ENCODE measurements at places on chromosomes 3 and 15. TPM values are rescaled to one million over a fixed set of nuclear protein-coding genes. Genes with fewer than 3 reads are reported as not detected.

Gene GOLGA6L9
- total RNA-seq = 5.3 TPM

Gene CLDN16
- under 0.01 TPM for total RNA-seq

Gene CCR3
- total RNA-seq = not detected

Gene ADGRG7
- not detected for total RNA-seq

Gene ATP2B2
- 79.5 TPM for total RNA-seq

Gene MKRN3
- total RNA-seq = 25.7 TPM

Gene SLC15A2
- total RNA-seq = 10.0 TPM

Gene GP9
- total RNA-seq = not detected

Gene PSTPIP1
- 0.62 TPM for total RNA-seq

Gene ZNF660
- 14.3 TPM for total RNA-seq

Gene LRRC2
- 7.8 TPM for total RNA-seq

Gene ITIH4
- total RNA-seq = 2.8 TPM

Gene SCAANT1
- total RNA-seq = not detected

Gene SYNPR
- total RNA-seq = 56.5 TPM

Gene HYPK
- total RNA-seq = 7.0 TPM

Gene ECE2
- total RNA-seq = 2.2 TPM

Gene MGA
- 112 TPM for total RNA-seq

Gene SUMF1
- 36.8 TPM for total RNA-seq

Data from occipital lobe (tissue), 3 donors.